ENCODE measurements at places on chromosomes 4 and X.
A peak's percentile ranks its signal among the peaks of the same experiment; 100 is the strongest.

- DNase-seq: no peak
Observed at GRCh38 chr4:10730590-10730989, 46.0 kb upstream of the CLNK start.

- DNase-seq: no peak
Observed at GRCh38 chr4:177297785-177298391, 11.8 kb upstream of the NEIL3 start.

GRCh38 chr4:82362565-82362964 is 11.2 kb downstream of the HNRNPD start:
- DNase-seq: no peak

DNA sequence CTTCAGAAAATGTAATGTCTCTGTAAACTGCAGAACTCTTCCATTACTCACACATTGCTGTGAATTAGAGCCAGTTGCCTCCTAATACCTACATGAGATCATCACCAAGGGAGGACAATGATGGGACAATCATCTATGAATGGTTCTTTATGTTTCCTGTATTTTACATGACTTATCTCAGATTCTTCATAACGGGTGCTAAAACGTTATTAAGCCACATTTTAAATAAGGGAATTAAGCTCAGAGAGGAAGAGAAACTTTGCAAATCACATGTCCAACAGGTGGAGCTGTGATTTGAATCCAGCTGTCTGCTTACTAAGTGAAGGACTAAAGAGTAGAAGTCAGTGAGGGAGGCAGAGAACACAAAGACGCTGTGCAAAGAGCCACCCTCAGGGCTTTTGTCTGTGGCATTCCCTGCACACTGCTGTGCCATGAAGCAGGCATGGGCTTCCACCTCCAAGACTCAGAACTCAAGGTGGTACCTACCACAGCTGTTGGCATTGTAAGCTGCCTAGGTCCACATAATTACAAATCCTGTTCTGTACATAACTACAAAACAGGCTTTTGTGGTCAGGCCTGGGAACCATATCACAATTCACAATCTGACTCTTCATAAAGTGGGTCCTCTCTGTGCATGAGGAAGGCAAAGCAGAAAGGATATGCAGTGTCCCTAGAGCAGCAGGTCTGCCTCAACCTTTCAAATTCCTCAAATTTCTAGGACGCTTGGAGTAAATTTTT is 12.8 kb downstream of the TBC1D9 start:
- DNase-seq: no peak

GRCh38 chr4:61877893-61878292 is 677.8 kb downstream of the ADGRL3 start:
- no peak for DNase-seq

DNA sequence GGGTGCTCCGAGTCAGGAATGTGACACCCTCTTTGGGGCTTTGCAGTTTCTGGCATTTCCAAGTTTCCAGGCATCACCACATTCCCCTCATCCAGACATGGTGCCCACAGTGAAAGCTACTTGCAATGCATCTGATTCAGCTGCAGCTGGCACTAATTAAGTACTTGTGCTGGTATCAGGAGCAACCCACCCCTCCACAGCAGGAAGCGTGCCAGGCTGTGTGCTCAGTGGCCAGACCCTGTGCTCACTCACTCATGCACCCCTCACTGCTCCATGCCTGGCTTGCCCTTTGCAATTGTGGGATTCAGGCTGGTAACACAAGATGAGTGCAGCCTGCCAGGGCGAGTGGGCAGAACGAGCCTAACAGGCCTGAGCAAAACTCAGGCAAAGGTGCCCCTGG is 271.2 kb downstream of the EPHA5 start:
- DNase-seq: no peak

GRCh38 chr4:150192986-150193385 is 114.7 kb downstream of the DCLK2 start:
- no peak for DNase-seq

DNA sequence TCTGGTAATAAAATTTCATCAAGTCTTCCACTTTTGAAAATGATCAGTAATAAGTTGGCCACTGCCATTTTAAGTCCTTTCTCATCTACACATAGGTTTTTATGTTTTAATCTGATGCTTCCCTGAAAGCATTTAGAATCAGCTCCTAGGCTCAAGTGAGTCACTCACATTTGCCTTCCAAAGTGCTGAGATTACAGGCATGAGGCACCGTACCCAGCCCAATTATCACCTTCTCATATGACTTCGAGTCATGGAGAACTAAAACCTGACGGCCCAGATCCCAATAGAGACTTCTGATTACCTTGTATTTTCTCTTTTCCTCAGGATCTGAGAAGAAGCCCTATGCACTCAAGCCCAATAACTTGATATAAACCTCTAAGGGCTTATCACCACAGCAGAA is 140.8 kb downstream of the OPHN1 start:
- DNase-seq: no peak

GRCh38 chr4:177579649-177580048 is 137.4 kb upstream of the AGA start:
- DNase-seq: no peak

- DNase-seq: no peak
Observed at GRCh38 chr4:17664755-17665154, 50.3 kb downstream of the MED28 start.

DNA sequence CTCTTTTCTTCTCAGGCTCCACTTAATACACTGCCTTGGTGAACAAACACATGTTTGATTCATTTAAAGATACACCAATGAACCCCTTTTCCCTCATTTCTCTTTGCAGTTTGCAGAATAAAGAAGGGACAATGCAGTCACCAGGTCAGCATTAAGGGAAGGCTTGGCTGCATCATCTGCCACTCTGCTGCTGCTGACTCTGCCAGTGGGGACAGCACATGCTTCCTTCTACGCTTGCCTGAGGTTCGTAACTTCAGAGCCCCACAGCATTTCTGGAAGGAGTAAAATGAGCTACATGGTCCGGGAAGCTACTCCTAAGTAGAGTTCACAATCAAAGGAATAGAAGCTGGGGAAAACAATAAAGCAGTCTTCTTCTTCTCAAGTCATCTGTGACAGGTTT is 178.9 kb upstream of the GATB start:
- no peak for DNase-seq

DNA sequence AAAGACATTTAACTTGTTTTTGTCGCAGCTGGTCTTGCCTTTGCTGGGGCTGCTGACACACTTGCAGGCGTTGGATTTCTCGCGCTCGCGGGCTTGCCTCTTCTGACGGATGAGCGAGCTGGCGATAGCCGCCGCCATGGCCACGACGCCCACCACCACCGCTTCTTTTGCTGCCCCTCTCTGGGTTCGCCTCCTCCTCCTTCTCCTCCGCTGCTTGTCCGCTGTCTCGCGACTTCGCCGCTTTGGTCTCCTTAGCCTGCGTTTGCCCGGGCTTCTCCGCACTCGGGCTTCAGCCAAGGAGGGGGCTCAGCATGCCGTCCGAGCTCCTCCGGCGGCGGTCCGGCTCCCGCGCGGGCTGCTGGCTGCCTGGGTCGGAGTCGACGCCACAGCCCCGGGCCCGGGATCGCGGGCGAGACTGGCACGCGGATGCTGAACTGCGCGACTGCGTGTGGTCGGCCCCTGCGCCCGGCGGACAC is 613 bp downstream of the FGF13 start:
- DNase-seq: no peak

DNA sequence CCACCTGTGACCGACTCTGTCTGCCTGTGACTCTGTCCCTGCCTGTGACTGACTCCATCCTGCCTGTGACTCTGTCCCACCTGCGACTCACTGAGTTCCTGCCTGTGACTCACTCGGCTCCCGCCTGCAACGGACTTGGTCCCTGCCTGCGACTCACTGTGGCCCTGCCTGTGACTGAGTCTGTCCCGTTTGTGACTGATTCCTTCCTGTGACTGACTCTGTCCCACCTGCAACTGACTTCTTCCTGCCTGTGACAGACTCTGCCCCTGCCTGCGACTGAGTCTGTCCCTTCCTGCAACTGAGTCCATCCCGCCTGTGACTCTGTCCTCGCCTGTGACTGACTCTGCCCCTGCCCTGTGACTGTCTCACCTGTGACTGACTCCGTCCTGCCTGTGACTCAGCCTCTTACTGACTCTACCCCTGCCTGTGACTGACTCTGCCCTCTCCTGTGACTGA is 9.6 kb upstream of the UVSSA start:
- no peak for DNase-seq

GRCh38 chr4:155497306-155497705 is 120.5 kb upstream of the MAP9 start:
- no peak for DNase-seq

GRCh38 chr4:96637971-96638412 is 798.1 kb downstream of the PDHA2 start:
- DNase-seq: no peak

GRCh38 chr4:15996773-15997172 is 33.8 kb upstream of the FGFBP2 start:
- no peak for DNase-seq

GRCh38 chr4:148445071-148445859 is 3.1 kb upstream of the NR3C2 start:
- DNase-seq: peak; percentile 86

GRCh38 chrX:105063743-105064142 is 156.8 kb downstream of the TEX13A start:
- no peak for DNase-seq

- no peak for DNase-seq
Observed at GRCh38 chr4:182897601-182898478, 19.3 kb downstream of the DCTD start.

GRCh38 chrX:77899081-77899828 is at the start of gene COX7B:
Gene COX7B (plus strand): TSS chrX:77899468. CDS start chrX:77899554, 86 bp downstream.
- DNase-seq: peak; percentile 44

GRCh38 chr4:38805530-38806145 is 1.0 kb upstream of the TLR1 start:
- no peak for DNase-seq

DNA sequence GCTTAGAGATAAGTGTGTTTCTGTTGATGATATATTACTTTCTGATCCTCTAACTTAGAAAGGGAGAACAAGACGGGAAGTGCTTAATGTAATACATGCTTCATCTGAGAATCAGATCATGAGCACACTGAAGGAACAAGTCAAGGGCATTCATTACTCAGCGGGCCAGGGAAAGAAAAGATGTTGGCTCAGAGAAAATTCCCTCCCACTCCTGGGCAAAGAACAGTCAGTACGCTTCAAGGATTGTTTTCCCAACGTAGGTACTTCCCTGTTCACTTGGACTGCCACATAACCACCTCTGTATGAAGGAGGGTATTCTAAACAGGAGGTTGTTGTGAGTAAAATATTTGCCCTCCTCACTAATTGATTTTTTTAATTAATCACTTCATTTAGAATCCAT is 374.5 kb upstream of the FMR1 start:
- no peak for DNase-seq

DNA sequence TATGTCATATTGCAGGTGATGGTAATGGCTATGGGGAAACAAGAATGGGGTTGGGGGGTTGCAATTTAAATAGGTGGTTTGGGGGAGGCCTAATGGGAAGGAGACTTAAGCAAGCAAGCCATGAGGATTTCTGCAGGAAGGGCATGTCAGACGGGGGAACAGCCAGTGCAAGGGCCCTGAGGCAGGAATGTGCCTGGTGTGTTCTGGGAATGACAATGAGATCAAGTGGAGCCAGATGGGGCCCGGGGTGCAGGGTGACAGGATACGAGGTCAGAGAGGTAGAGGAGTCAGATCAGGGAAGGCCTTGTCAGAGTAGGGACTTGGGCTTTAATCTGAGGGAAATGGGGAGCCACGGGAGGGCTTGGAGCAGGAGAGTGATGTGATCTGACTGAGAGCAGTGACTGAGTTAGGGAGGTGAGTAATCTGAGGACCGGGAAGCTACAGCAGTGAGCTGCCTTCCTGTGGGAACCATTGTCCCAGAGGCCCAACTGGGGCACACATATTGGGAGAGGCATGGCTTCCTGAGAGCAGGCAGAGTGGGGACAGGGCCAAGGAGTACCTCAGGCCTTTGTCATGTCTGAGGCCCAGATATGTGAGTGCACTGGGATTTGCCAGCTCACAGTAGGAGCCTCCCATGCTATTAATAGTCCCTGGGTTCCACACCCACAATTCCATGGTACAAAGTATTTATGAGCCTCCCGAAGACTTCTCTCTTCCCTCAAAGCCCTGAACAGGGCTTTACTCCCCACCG is 139.8 kb downstream of the BCOR start:
- no peak for DNase-seq

DNA sequence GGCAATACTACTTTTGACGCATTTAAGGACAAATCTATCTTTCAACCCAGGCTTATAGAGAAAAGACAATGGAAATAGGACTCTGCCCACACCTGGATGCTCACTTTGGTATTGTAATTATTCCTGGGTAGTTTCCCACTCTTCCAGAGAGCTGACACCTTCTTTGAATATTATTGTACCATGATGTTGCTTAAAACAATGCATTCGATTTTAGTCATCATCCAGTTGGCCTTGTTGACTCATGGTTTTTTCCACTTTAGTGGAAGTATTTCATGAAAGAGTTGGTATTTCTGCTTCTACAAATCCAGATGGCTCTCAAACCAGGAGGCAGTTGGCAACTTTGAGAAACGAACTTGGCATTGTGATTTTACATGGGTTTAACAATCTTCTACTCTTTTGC is 124.2 kb downstream of the ENOX2 start:
- no peak for DNase-seq

DNA sequence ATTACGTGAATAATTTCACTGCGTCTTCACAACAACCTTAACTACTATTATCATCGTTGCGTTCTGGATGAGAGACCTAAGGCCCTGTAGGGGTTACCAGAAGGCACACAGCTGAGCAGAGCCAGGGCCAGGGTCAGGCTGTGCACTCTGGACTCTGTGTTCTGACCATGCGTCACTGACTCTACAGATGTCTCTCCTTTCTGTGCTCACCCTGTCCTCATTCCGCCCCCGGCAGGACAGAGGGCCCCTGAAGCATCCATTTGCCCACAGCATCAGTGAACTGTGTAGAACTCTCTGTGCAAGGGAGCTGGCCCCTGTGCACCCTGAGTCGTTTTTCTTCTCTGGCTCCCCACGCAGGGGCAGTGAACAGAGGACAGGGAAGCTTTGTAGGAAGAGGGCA is 21.3 kb downstream of the GPKOW start:
- no peak for DNase-seq

DNA sequence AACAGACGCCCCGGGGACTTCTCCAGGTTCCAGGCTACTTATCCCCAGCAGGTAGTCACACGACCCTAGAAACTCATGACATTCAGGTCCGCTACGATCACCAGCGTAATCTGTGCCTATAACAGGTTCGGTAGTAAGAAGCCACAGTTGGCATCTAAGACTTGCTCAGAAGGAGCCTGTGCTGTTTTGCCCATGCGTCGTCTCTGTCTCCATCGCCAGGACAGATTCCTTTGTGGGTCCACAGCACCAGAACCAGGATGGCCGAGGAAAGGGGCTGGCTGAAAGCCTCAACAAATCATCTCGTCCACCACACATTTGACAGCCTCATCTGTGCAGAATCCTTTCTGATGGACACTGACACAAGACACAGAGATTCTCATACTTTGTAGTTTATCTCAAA is 319.5 kb upstream of the AGA start:
- DNase-seq: no peak

- no peak for DNase-seq
Observed at GRCh38 chr4:41384992-41385391, 128.3 kb downstream of the UCHL1 start.

All from activated naive CD8-positive, alpha-beta T cell treated with anti-CD3 and anti-CD28 coated beads, Interleukin-2, amount 10 ng/mL, durations not matched to agents 7 days and 5 days (primary cell).